Brain (organoid and tissue), 16 donors: ENCODE measurements at places on chromosomes 6 and 20.
A peak's percentile ranks its signal among the peaks of the same experiment; 100 is the strongest.

DNA sequence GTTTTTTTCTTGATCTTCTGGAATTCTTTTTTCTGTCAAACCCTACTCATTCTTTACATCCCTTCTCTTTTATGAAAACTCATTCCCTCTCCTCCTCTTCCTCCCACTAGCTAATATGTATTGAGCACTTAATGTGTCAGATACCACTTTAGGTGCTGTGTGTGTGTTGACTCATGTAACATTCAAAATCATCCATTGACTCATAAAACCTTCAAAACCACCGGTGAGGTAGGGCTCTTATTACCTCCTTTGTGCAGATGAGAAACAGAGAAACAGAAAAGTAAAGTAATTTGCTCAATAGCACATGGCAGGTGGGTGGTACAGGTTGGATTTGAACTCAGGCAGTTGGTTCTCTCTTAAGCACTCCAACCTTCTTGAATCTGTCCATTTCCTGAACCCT, 136.3 kb upstream of the NEDD9 start:
- DNase-seq = no peak

DNA sequence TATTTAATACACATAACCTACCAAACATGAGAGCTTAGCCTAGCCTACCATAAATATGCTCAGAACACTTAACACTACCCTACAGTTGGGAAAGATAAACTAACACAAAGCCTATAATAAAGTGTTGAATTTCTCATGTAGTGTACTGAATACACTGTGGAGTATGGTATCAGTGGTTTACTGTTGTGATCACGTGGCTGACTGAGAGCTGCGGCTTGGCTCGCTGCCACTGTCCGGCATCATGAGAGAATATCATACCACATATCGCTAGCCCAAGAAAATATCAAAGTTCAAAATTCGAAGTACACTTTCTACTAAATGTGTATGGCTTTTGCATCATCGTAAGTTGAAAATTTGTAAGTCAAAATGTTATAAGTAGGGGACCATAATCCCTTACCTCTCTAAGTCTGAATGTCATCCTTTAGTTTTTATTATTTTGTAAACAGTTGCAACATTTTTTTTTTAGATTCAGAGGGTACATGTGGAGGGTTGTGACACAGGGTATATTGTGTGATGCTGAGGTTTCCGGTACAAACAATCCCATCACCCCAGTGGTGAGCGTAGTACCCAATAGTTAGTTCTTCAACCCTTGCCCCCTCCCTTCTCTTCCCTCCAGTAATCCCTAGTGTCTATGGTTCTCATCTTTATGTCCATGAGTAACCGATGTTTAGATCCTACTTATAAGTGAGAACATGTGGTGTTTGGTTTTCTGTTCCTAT, 14.6 kb upstream of the TAAR1 start:
- DNase-seq = no peak

DNA sequence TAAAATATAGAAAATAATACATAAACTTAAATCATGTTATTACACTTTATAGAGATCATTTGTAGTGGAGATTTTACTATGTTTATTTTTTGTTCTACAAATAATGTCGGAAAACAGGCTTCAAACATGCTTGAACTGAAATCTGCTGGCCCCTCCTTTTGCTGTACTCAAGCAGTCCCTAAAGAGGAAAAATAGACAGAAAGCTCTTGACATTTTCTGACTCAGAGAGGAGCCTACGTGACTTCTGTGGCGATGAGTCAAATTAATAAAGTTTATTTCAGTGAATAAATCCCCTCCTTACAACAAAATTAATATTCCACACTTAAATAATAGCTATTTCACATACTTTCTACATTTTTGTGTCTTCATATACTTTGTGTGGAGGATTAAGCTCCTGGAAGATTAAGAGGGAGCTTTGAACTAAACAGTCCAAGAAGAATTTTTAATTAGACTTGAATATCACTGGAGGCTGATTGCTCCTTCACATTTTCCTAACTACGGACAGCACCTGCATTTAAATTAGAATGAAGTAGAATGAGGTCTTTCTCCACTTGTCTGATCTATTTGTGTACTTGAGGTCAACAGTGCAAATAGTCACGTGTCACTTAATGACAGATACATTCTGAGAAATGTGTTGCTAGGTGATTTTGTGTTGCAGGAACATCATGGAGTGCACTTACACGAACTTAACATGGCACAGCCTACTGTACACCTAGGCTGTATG, 1.7 kb upstream of the TREM1 start:
- DNase-seq = peak; percentile 66

GRCh38 chr6:32462609-32463008, 22.9 kb downstream of the HLA-DRA start:
- no peak for DNase-seq

DNA sequence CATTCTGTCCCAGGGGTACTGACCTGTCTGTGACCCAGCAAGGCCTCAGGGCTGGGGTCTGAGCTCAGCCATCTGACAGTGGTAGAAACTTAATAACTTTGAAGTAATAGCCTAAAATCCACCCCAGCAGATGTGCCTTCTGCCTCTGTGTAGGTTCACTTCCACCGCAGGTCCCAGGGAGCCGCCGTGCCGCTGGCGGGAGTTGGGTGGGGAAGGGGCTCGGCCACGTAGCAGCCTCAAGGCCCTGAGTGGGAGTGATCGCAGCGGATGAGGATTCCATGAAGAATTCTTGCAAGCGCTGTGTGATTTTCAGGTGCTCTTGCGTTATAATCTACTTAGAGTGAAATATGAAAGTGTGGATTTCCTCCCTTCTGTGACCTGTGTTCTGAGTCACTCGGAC, 163.7 kb downstream of the DTNBP1 start:
- DNase-seq = no peak

DNA sequence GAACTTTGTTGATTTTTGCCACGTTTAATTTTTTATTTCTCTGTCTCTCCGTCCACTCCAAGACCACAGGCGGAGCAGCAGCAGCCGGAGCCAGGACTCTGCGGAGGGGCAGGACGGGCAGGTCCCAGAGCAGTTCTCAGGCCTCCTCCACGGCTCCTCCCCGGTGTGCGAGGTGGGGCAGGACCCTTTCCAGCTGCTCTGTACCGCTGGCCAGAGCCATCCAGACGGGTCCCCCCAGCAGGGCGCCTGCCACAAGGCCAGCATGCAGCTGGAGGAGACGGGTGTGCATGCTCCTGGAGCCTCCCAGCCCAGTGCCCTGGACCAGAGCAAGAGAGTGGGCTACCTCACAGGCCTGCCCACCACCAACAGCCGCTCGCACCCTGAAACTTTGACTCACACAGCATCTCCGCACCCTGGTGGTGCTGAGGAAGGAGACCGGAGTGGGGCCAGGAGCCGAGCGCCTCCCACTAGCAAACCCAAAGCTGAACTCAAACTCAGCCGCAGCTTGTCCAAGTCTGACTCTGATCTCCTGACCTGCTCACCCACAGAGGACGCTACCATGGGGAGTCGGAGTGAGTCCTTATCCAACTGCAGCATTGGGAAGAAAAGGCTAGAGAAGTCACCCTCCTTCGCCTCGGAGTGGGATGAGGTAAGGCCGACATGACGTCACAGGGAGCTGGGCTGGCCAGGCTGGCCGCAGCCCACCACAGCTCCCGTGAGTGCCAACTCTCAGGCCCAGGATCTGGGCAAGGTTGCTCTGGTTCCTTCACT, 123.5 kb downstream of the TCP11 start:
- no peak for DNase-seq

- no peak for DNase-seq
Observed at GRCh38 chr6:149059557-149059956, 258.0 kb upstream of the TAB2 start.

DNA sequence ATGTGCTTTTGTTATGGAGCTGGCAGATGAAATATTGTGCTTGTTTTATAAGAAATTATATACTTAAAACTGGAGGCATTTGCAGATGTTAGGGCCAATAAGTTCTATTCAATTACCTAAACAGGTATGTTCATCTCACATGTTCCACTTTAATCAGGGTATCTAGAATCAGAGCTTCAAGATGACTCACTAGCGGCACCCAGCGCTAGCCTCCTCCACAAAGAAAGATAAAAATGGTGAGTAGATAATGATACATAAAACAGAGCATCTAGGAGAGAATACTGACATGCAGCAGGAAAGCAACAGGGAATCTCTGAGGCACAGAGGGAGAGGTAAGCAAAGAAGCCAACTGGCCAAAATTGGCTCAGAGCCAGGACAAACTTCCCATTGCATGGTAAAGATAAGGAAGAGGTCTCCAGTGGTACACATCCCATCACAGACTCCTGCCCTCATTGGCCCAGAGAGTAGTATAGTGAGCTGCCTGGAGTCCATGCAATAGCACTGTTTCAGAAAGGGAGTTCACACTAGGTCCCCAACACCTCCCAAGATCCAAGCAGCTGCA, 200.7 kb upstream of the SPTLC3 start:
- DNase-seq = no peak

- DNase-seq = peak; percentile 39
Observed at GRCh38 chr6:90184334-90185298, 112.0 kb downstream of the BACH2 start.

DNA sequence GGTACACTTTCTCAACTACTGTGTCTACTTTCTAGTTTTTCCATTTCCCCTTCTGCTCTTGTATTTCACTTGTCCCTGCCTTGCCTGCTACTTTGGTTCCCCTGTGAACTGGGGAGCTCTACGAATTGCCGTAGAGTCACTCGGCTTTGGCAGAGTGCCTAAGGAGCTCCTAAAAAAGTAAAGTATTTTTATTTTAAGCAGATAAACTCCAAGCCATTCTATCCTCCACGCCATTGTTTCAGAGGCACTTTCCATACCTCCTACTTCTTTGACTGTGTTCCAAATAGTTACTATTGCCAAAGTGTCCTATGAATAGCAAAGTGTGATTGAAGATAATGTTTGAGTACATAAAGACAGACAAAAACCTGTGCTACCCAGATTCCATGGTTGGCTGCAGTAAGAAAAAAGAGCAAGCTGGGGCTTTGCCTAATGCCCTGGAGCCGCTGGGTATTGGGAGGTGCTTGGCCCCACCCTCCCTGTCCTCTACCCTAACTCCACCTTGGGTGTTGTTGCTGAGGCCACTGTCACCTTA, 5.1 kb upstream of the MBOAT1 start:
- no peak for DNase-seq

DNA sequence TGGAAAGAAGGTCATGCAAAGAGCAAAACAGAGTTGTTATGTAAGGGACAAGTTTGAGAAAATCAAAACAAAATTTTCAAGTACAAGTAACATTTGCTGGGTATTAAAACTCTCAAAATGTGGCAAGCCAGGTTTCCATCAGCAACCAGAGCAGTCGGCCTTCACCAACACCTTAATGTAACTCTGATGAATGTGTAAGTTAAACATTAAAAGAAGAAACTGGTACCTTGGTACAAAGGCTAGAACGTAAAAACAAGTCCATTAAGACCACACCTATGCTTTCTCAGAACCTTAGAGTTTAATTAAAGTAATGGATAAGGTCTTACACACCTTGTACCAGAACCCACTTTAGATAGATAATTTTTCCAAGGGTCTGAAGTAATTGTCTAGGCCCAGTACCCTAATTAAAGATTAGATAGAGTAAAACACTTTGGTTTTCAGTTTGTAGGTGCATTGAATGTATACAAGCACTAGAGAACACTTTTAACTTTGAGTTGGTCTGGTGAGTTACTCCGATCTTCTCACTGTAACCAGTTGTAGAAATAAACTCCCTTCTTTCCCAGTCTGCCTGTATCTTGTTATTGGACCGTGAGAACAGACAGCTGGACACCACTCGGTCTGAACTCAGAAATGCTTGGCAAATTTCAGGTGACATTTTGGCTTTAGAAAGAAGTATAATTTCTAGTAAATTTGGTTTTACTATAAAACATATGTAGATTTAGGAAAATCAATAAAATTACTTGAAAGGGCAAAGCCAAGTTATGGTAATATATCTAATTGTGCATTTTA, 319.4 kb downstream of the HTR1B start:
- DNase-seq = no peak

GRCh38 chr6:164051427-164051826, 636.9 kb downstream of the QKI start:
- no peak for DNase-seq

DNA sequence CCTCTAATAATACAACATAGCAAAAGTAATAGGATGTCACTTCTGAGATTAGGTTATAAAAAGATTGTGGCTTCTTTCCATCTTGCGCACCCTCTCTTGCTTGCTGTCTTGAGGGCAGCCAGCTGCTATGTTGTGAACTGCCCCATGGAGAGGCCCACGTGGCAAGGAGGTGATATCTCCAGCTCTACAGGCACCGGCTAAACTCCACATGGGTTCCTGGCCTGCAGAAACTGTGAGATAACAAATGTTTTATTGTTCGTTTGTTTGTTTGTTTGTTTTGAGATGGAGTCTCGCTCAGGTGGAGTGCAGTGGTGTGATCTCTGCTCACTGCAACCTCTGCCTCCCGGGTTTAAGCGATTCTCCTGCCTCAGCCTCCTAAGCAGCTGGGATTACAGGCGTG, 38.0 kb downstream of the CD40 start:
- DNase-seq = no peak

GRCh38 chr6:17334265-17334664, 53.1 kb downstream of the RBM24 start:
- no peak for DNase-seq

DNA sequence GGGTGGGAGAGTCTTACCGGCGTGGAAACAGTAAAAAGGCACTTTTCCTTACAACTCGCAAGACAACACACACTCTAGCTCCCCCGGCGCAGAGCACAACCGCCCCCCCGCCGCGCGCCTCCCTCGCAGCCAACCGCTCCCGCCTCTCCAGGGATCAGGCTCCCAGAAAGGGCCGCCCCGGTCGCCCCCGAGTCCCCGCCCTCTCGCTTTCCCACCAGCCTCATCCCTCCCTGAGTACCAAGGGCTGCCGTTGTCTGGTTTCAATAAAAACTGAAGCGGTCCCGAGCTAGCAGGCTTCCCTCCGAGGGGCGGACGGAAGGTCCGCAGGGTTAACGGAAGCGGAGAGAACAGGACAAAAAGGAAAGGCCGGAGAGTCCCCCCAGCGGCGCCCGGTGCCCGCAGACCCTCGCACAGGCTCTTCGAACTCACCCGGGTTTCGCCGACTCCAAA, 804 bp downstream of the ELOVL5 start:
- peak; percentile 79 for DNase-seq

GRCh38 chr6:161436106-161436876, 162.4 kb upstream of the AGPAT4 start:
- DNase-seq = no peak

- no peak for DNase-seq
Observed at GRCh38 chr20:53848304-53848703, 222.1 kb downstream of the BCAS1 start.

DNA sequence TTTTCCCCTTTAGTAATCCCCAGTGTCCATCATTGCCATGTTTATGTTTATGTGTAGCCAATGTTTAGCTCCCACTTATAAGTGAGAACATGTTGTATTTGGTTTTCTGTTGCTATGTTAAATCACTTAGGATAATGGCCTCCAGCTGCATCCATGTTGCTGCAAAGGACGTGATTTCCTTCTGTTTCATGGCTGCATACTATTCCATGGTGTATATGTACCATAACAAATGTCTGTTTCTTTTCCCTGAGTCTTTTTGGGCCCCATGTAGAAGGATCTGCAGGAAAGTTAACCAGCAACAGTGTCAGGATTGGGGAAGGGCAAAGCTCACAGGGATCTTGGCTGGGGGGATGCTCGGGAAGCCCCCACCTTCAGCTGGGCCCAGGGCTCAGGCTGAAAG, 64.3 kb upstream of the SULF2 start:
- DNase-seq = no peak
